ENCODE measurements at places on chromosomes 13 and 19.

DNA sequence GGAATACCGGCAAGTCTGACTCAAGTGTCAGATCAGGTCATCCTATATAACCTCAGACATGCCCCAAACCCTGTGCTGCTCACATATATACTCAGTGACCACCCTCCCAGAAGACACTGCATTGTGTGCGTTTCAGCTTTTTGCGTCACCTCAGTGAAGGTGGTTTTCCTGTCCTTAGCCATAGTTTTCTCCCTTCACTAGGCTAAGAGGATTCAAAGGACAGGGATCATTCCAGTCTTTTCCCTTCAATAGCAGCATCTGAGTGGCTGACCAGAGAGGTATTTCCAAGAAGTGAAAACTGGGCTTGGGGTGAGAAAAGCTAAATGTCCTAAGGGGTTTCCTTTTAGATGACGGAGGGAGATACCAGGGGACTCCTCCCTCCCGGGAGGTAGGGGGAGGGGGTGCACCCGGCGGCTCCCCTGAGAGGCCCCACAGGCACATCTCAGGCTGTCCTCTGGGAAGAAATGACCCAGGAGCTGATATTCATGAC is 12.7 kb upstream of the OR10H1 start:
- no peak for DNase-seq

GRCh38 chr13:35470671-35471661 is 5.5 kb downstream of the MAB21L1 start:
- no peak for DNase-seq

DNA sequence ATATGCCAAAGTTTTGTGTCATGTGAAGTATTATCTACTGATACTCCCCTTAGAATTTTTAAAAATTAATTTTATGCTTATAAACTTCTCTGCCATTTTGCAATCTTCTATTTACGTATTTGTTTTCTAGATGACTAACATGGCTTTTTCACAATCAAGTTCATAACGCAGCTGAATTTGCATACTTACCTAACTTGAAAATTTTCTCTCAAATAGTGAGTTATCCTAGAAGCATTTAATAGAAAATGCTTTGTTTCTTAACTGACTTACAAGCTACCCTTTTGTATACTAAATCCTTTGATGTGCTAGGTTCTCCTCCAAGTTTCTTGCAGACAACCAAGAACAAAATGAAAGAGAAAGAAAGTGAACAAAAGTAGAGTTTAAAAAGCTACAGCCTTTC is 683.5 kb downstream of the LIG4 start:
- DNase-seq = no peak

DNA sequence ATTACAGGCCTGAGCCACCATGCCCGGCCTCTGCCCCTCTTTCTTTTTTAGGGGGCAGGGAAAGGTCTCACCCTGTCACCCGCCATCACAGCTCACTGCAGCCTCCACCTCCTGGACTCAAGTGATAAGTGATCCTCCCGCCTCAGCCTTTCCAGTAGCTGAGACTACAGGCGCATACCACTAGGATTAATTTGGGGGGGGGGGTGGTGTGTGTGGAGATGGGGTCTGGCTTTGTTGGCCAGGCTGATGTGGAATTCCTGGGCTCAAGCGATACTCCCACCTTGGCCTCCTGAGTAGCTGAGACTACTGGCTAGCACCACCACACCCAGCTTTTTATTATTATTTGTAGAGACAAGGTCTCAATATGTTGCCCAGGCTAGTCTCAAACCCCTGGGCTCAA is 4.2 kb downstream of the APOE start:
- no peak for DNase-seq

GRCh38 chr13:99556867-99557443 is 55.7 kb downstream of the TM9SF2 start:
- no peak for DNase-seq

- no peak for DNase-seq
Measured at GRCh38 chr13:78341032-78341431, 262.3 kb downstream of the POU4F1 start.

- no peak for DNase-seq
Measured at GRCh38 chr13:113589961-113590339, 5.4 kb downstream of the TFDP1 start.

- DNase-seq = no peak
Measured at GRCh38 chr13:85729296-85729695, 69.9 kb downstream of the SLITRK6 start.

GRCh38 chr19:34644991-34645461 is 31.9 kb downstream of the SCGB2B2 start:
- DNase-seq = no peak

DNA sequence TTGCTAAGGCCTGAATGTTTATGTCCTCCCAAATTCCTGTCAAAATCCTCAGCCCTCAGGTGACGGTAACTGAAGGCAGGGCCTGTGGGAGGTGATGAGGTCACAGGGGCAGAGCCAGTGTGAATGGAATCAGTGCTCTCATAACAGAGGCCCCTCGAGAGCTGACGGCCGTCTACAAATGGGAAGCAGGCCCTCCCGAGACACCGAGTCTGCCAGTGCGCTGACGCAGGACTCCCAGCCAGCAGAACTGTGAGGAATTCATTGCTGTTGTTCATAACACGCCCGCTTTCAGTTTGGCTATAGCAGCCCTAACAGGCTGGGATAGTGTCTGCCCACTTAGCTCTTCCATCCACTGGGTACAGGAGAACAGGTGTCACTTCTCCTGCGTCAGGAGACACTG is 41.2 kb downstream of the CARS2 start:
- DNase-seq = no peak

GRCh38 chr19:49681830-49682229 is 4.8 kb downstream of the PRMT1 start:
- no peak for DNase-seq

GRCh38 chr13:113839536-113840204 is 24.2 kb downstream of the GAS6 start:
- DNase-seq = no peak

- peak; percentile 20 for DNase-seq
Measured at GRCh38 chr13:99605420-99606323, 104.4 kb downstream of the TM9SF2 start.

- no peak for DNase-seq
Measured at GRCh38 chr13:39315796-39316195, 277.5 kb downstream of the NHLRC3 start.

DNA sequence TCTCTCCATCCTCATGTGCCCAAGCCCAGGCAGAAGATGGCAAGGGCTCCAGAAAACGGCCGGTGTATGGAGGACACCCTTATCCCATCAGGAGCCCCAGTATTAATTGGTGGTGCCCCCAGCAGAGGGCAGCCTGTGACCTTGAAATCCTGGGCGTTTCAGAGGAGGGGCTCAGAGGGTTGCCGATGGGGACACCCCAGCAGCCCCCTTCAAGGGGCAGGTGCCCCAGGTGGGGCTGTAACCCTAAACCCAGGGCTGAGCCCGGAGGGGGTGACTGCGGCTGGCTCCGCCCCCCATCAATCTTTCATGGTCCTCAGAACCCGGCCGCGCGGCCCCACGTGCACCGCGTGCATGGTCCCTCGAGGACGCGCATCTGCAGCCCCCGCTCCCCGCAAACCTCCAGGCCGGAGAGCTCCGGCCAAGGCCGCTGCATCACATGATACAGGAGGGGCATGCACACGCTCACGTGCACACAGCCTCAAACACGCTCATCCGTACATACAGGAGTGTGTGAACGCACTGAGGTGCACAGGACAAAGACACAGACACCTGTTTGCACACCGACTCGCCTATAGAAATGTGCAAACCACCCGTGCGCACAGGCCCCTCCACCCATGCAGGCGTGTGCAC is 949 bp downstream of the RAB3A start:
- peak; percentile 17 for DNase-seq

- no peak for DNase-seq
Measured at GRCh38 chr13:106867249-106867648, 299.3 kb upstream of the ARGLU1 start.

DNA sequence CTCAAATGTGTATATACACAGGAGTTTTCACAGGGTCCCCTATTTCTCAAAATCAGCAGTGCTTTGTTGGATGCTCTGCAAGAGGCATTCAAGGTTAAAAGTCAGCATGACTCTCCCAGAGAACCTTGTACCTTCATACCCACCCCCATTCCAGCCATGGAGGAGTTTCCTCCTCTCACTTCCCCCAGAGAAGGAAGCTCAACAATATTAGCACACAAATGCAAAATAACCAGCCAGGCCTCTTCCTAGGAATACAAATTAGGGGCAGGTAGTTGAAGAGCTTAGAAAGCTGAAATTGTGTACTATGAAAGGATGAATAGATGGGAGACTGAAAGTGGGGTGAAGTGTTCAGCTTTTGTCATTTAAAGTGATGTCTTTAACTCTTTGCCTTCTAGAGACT is 43.8 kb downstream of the SPRY2 start:
- DNase-seq = no peak

- DNase-seq = no peak
Measured at GRCh38 chr13:30856005-30856790, 49.9 kb upstream of the MEDAG start.

DNA sequence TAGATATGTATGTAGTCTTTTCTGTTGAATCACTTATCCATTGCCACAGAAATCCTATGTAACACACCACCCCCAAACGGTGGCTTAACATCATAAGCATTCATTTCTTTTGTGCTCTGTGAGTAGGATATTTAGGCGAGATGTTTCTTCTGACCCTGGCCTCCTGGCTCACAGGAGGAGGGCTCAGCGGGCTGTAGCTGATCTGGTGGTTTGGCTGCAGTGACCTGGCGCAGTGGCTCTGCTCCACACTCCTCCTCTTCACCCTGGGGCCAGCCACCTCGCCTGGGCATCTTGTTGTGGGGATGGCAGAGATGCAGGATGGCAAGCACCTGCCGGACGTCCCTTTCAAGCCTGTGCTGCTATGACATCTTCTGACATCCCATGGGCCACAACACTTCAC is 147.1 kb upstream of the IRS2 start:
- no peak for DNase-seq

GRCh38 chr19:46976845-46977320 is 42.8 kb upstream of the NPAS1 start:
- no peak for DNase-seq

- no peak for DNase-seq
Measured at GRCh38 chr19:441213-441836, 19.5 kb downstream of the SHC2 start.

DNA sequence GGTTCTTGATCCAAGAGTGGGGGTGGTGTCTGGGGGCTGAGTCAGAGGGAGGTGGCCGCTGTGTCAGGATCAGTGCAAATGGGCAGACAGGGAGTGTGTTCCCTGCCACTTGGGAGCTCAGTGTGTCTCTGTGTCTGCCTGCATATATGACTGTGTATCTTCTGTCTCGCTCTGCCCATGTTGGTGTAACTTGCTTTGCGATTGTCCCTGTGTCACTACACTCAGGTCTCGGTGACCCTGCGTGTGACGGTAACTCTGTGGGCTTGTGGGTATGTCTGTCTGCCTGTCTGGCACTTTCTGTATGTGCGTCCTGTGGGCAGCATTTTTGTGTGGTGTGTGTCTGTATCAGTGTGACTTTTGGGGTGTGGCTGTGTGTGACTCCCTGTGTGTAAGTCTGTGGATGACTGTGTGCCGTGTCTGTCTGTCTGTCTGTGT is 8.2 kb upstream of the ERFL start:
- no peak for DNase-seq

DNA sequence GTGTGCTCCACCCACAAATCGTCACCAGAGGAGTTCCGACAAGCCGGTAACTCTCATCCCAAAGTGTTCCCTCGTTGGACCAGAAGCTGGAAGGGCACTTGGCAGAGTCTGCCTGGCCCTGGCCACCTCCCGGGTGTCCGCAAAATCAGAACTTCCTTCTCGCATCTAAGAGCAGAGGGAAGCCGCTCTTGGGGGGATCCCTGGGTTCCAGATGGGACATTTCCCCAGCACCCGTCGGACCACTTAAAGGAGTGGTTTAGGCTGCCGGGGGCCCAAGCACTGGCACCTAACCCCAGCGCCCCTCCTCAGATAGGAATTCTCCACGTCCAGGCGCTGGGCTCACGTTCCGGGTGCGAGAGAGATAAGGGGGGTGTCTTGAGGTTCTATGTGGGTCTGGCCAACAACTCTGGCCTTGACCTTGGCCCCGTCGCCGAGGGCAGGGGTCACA is 857 bp upstream of the MAP2K7 start:
- DNase-seq = no peak
